ENCODE measurements at places on chromosomes 7 and 10. TPM values are rescaled to one million over a fixed set of nuclear protein-coding genes. Genes with fewer than 3 reads are reported as not detected.

- H3K4me3 ChIP-seq = no peak overlapping the region
- no peaks in the 10 kb centered on the region for H3K4me1 ChIP-seq
- H3K36me3 ChIP-seq = no peaks in the 10 kb centered on the region
- DNase-seq = no peak
- no peak overlapping the region for H3K27ac ChIP-seq
These were observed 616.0 kb downstream of the GATA3 start for GRCh38 chr10:8670461-8670860.

DNA sequence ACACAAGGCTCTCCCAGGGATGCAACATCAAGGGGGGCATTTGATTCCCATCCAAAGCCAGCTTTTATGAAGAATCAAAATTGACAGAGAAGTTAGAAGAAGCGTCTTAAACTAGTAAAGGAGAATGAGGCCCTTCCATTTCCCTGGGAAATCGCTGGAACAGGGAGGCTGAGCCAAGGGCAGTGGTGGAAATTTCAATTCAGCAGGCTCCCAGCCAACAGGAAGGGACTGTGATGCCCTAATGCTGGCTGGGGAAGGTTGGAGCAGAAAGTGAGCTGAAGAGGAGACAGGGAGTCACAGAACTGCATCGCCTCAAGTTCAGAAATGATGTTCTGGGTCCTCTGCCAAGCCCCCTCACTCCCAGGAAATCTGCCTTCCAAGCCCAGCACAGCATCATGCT is 517.3 kb downstream of the GRID1 start:
- H3K27me3 ChIP-seq = no peaks in the 10 kb centered on the region
- no peaks in the 10 kb centered on the region for H3K4me1 ChIP-seq
- H3K27ac ChIP-seq = no peak overlapping the region
- H3K4me3 ChIP-seq = no peak overlapping the region

GRCh38 chr7:55440040-55440690 is 75.0 kb downstream of the LANCL2 start:
- no peaks in the 10 kb centered on the region for H3K27me3 ChIP-seq
- no peak for DNase-seq
- peak overlapping the region; percentile 3 for H3K27ac ChIP-seq

GRCh38 chr7:494259-494687 is 25.4 kb downstream of the PDGFA start:
- H3K36me3 ChIP-seq = peaks cover 40% of the 10 kb centered on the region
- H3K4me3 ChIP-seq = no peak overlapping the region
- H3K4me1 ChIP-seq = peaks cover 12% of the 10 kb centered on the region
- H3K27ac ChIP-seq = no peak overlapping the region

GRCh38 chr10:110192552-110192951 is 14.9 kb upstream of the MXI1 start:
- DNase-seq = no peak
- no peaks in the 10 kb centered on the region for H3K36me3 ChIP-seq
- H3K4me3 ChIP-seq = no peak overlapping the region
- no peaks in the 10 kb centered on the region for H3K4me1 ChIP-seq
- H3K27ac ChIP-seq = no peak overlapping the region

DNA sequence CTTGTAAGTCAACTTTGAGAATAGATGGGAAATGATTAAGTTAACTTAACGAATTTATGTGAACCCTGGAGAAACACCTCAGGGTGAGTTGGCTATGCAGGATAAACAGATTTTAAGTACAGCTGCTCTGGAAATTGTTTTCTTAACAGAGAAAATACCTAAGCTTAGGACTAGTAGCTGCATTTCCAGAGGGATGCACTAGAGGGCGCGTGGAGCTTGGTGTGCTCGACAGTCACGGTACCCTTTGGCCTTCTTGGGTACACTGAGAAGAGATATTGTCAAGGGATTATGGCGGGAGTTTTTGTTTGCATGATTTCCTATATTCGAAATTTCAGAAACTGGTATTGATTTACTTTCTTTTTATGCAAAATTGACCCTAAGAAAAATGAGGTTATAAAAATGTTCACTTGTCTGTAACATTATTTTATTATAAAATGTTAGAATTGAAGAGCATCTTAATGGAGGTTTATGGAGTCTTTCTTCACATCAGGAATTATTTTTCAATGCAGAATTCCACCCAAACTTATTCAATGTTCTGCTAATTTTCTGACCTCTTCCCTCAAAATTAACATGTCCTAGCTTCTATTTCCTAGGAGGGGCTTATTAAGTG is 58.4 kb upstream of the MYO3A start:
- no peaks in the 10 kb centered on the region for H3K4me1 ChIP-seq
- no peaks in the 10 kb centered on the region for H3K36me3 ChIP-seq
- no peak overlapping the region for H3K27ac ChIP-seq
- H3K27me3 ChIP-seq = no peaks in the 10 kb centered on the region
- H3K4me3 ChIP-seq = no peak overlapping the region

DNA sequence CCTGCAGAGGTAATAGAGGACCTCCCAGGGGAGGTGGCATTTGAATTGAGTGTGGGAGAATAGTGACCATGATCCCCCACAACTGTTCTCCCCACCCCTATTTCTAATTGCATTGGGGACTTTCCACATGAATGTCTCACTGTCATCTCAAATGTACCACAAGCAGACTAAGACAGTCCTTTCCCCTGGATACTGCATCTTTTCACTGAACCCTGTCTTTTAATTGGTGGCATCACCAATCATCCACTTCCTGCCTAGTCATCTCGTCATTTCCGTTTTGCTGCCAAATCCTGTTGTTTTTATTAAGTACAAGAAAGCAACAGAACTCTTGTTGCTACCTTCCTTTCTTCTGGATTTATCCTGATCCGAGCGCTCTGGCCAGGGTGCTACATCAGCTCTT is 120.3 kb downstream of the NRP1 start:
- H3K36me3 ChIP-seq = peaks cover 100% of the 10 kb centered on the region
- no peak overlapping the region for H3K4me3 ChIP-seq
- H3K27ac ChIP-seq = peak overlapping the region; percentile 76
- no peak for DNase-seq
- H3K27me3 ChIP-seq = no peaks in the 10 kb centered on the region

GRCh38 chr7:130303551-130303950 is 10.6 kb downstream of the CPA4 start:
- H3K36me3 ChIP-seq = no peaks in the 10 kb centered on the region
- no peaks in the 10 kb centered on the region for H3K4me1 ChIP-seq
- DNase-seq = no peak
- H3K27me3 ChIP-seq = peaks cover 24% of the 10 kb centered on the region

DNA sequence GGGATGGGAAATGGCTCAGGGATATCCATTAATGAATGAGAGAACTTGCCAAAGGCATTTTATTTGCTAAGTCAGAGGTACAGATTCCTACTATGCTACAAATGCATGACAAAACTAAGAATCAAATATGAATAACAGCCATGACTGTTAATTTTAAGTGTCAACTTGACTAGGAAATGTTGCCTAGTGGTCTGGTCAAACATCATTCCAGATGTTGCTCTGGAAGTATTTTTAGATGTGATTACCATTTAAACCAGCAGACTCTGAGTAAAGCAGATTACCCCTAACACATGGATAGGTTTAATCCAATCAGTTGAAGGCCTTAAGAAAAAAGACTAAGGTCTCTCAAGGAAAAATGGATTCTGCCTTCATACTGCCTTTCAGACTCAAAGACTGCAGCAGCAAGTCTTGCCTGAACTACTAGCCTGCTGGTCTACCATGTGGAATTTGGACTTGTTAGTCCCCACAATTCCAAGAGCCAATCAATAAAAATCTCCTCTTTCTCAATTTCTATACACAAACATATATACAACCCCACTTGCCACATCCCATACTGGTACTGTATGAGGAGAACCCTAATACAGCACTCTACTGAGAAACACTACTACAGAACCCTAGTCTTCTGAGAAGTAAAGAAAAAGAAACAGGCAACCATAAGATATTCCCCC is 119.1 kb downstream of the NRBF2 start:
- no peaks in the 10 kb centered on the region for H3K27me3 ChIP-seq
- no peak overlapping the region for H3K4me3 ChIP-seq
- no peak for DNase-seq

DNA sequence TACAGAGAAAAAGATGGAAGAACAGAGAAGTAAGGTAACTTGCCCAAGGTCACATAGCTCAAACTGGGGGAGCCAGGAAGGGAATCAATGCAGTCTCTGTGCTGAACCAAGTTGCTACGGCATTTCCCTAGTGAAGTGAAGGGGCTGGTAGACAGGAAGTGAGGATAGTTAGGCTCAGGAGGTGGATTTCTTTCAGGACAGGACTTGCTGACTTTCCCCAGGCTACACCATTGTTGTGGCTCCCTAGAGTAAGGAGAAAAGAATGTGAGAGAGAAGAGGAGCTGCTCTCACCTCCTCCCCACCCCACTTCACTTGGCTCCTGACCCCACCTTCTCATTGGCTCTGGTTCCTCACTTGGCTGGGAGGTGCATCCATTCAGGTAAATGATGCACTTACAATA is 316.9 kb downstream of the INHBA start:
- H3K4me3 ChIP-seq = no peak overlapping the region
- H3K27me3 ChIP-seq = no peaks in the 10 kb centered on the region
- no peaks in the 10 kb centered on the region for H3K4me1 ChIP-seq
- no peaks in the 10 kb centered on the region for H3K36me3 ChIP-seq
- no peak overlapping the region for H3K27ac ChIP-seq

GRCh38 chr10:26435852-26436251 is 2.3 kb upstream of the APBB1IP start:
- peaks cover 59% of the 10 kb centered on the region for H3K27me3 ChIP-seq
- no peak overlapping the region for H3K4me3 ChIP-seq
- peaks cover 7% of the 10 kb centered on the region for H3K4me1 ChIP-seq
- H3K36me3 ChIP-seq = no peaks in the 10 kb centered on the region

DNA sequence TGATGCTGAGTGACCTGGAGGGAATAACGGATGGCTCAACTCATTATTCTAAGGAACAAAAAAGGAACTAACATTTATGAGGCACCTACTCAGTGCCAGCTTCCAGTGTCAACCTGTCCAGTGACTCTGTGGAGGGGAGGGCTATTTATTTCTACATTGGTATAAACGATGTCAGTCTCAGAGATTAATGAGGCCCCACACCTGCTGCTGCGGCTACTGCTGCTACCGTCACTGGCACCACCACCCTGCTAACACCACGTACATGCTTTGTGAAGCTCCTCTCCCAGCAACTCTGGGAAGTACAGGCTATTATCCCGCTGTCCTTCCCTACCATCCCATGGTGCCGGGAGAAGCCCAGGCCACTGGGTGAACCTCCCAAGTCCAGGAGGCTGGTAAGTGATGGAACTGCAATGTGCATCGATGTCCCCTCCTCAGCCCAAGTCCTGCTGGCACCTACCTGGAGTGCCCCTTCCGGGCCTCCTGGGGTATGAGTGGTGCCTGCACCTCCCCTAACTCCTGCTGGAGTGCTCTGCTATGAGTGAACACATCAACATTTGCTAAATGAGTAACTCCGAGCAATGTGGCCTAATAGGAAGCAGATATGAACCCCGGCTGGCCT is 101.5 kb downstream of the ARHGAP22 start:
- H3K4me3 ChIP-seq = no peak overlapping the region
- H3K27ac ChIP-seq = no peak overlapping the region
- peaks cover 6% of the 10 kb centered on the region for H3K4me1 ChIP-seq
- no peak for DNase-seq
- H3K36me3 ChIP-seq = no peaks in the 10 kb centered on the region
- no peaks in the 10 kb centered on the region for H3K27me3 ChIP-seq

DNA sequence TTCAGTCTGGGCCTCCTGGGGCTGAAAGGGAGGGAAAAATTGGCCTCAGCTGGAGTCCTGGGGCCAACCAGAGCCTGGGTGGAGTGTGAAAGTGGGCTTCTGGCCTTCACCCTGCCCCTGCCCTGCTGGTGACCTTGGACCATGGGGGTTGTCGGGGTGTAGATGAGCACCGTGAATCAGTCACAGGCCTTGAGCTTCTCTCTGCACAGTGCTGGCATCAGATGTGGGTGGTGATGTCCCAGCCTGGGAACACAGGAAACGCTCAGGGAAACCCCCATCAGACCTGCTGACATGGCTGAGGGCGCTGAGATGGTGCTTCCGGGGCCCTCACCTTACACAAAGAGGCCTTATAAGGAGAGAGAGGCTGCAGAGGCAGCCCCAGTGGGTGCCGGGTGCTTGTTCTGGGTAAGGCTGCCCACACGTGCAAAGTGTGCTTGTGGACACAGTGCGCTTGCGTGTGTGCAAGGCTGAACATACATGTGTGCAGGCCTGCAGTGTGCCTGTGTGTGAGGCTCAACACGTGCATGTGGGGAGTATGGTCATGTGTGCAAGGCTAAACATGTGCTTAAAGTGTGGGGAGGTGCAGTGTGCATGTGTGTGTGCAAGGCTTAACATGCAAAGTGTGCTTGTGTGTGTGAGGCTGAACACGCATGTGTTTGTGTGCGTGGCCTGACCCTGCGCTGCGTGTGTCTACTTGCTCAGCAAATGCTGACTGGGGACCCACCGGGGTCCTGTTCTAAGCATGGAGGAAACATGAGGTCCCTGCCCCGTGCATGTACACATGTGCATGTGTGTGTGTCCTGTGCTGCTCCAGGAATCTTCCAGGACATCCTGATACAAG is 6.5 kb downstream of the ARPC1B start:
- H3K4me1 ChIP-seq = peaks cover 60% of the 10 kb centered on the region
- H3K4me3 ChIP-seq = peak overlapping the region; percentile 56

GRCh38 chr7:133911724-133912123 is 215.4 kb upstream of the LRGUK start:
- no peaks in the 10 kb centered on the region for H3K4me1 ChIP-seq
- H3K27me3 ChIP-seq = no peaks in the 10 kb centered on the region
- DNase-seq = no peak
- no peaks in the 10 kb centered on the region for H3K36me3 ChIP-seq
- H3K27ac ChIP-seq = no peak overlapping the region

DNA sequence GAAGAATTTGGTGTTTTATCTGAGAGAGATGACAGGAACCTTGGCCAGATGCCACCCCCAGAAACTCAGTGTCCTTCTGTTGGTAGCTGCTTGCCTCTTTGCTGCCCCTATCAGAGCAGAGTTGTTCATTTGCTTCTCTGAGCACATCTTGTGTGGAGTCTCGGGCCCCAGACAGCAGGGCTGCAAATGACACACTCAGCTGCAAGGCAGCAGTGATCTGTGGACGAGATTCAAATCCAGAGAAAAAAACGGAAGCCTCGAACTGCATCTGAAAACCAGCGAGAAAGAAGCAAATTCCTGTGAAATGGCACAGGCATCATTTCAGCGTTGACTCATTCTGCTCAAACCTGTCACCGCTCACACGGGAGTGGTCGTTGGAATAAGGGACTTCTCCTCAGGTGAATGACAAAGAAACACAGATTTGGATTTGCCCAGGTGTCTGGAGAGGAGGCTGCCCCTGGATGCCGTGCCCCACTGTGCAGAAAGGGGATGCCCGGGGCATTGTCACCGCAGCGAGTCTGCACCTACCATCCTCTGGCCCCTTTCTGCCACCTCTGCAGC is 144.7 kb downstream of the PFKFB3 start:
- no peaks in the 10 kb centered on the region for H3K4me1 ChIP-seq
- H3K36me3 ChIP-seq = no peaks in the 10 kb centered on the region
- no peaks in the 10 kb centered on the region for H3K27me3 ChIP-seq

The HEPACAM2 gene
- total RNA-seq = not detected

The DOCK1 gene
- 16.8 TPM for total RNA-seq

The BRAT1 gene
- total RNA-seq = 13.7 TPM

The SH2B2 gene
- total RNA-seq = 1.0 TPM

The GATA3 gene
- total RNA-seq = 1.4 TPM

The TDRD1 gene
- total RNA-seq = 1.9 TPM

The SVOPL gene
- not detected for total RNA-seq

The LRRD1 gene
- not detected for total RNA-seq

The LBX1 gene
- not detected for total RNA-seq

The HGF gene
- total RNA-seq = 2.3 TPM
